Neural crest cell (in vitro differentiated cells): ENCODE measurements at places on chromosomes 7 and 10.
A peak's percentile ranks its signal among the peaks of the same experiment; 100 is the strongest.

DNA sequence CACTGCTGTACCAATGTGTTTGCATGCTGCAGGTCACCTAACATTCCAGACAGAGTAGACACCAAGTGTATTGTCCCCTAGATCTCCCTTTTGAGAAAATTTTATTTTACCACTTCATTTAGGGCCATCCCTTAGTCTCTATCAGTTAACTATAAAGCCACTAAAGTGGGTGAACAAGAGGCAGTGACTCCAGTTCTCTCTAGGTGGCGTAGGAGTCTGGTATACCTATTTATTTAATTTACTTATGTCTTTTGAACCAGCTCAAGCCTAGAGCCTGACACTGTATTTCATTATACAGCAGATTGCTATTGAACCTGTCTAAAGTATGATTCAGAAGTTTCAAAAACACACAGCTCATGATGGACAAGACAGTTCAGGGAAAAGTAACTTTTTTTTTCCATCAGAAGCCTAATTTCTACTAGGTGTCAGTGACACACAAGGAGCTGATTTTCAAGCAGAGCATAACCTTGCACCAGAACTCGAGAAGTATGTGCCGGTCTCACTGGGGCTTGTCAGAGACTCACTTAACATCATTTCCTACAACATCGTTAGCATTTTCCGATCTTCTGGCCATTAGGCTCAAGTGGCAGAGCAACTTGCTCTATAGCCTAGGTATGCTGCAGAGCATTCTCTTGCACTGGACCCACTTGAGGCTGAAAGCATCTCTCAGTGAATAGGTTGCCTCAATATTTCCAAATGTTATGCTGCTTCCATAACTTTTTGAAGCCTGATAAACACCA is 175.4 kb downstream of the CDC14C start:
- DNase-seq: no peak

- no peak for DNase-seq
Observed at GRCh38 chr10:27950242-27950564, 48.7 kb downstream of the ODAD2 start.

DNA sequence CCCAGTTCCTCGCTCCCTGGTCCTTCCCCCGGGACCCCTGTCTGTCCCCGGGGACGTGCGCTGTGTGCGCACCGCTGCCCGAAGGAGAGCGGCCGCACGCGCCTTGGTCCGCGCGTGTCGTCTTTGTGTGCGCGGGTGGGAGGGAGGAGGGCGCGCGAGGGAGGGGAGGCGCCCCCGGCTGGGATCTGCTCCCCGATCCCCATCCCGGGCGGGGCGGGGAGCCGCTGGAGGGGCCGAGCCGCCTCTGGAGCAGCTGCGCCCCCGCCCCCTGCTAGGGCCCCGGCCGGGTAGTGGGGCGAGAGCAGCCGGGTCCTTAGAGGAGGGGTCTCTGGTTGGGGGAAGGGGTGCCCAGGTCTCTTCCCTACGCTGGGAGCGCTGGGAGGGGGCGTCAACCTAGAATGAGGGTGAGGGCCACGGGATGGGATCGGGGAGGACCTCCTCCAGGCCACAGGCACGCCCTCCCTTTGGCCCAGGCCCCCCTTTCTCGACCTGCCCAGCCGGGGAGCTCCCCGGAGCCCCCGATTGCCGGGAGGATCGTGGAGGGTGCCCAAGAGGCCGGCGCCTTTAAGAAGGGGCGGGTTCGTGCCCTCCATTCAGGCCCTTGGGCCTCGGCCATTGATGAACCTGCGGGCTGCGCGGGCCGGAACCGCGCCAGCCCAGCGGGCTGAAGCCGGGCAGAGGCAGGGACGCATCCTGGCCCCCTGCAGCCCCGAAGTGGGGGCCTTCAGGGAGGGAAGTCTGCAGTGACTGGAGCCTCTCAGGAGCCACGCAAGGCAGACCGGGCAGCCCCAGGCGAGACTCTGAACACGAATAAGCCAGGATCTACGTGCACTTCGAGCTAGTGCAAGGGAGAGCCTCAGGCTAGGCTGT is 678 bp downstream of the SH2B2 start:
- peak; percentile 25 for DNase-seq

DNA sequence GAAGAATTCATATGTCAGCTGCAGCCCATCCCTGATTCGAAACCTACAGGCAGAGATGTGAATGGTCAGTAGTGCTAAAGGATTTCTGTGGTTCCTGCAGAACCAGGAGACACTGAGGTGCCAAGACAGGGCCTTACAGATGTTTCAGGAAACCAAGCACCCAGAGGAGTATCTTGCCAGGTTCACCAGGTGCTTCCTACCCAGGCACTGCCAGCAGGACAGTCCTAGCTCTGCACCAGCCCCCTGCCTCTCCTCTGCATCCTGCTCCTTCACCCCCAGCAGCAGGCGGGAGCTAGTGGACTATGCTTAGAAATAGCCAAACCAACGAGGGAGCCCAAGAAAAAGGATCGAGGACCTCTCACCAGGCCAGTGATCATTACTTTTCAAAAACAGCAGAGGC is 4.2 kb upstream of the IKZF1 start:
- DNase-seq: no peak

GRCh38 chr7:1843921-1844335 is 173.9 kb downstream of the ELFN1 start:
- DNase-seq: no peak

GRCh38 chr7:1844951-1845390 is 174.9 kb downstream of the ELFN1 start:
- no peak for DNase-seq

GRCh38 chr7:2824678-2825461 is 19.2 kb downstream of the GNA12 start:
- no peak for DNase-seq
